ENCODE measurements at places on chromosomes 1 and 21.

GRCh38 chr1:51576923-51577322, 40.0 kb upstream of the OSBPL9 start:
- no peak for DNase-seq

GRCh38 chr1:235093013-235093695, 35.5 kb downstream of the TOMM20 start:
- no peak for DNase-seq

DNA sequence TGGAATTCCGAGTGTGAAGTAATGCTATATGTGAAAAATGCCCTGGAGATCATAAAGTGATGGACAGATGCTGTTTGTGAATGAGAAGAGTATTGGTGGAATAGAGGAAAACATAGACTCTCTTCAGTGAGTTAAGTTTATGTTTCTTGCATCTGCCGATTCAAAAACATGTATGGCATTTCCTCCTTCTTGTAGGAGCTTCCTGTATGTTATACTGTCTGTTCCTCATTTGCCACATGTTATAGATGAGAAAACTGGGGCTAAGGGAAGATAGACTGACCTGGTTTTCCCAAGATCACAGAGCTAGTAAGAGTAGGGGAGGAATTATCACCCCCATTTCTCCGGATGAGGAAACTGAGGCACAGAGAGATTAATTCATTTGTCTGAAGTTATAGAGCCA, 41.1 kb upstream of the IL20 start:
- DNase-seq = no peak

GRCh38 chr1:53600561-53600960, 138.4 kb downstream of the GLIS1 start:
- no peak for DNase-seq

- no peak for DNase-seq
These were observed 157.8 kb downstream of the SDCCAG8 start for GRCh38 chr1:243413431-243414151.

- no peak for DNase-seq
These were observed 12.4 kb downstream of the ATP1A2 start for GRCh38 chr1:160127865-160128523.

DNA sequence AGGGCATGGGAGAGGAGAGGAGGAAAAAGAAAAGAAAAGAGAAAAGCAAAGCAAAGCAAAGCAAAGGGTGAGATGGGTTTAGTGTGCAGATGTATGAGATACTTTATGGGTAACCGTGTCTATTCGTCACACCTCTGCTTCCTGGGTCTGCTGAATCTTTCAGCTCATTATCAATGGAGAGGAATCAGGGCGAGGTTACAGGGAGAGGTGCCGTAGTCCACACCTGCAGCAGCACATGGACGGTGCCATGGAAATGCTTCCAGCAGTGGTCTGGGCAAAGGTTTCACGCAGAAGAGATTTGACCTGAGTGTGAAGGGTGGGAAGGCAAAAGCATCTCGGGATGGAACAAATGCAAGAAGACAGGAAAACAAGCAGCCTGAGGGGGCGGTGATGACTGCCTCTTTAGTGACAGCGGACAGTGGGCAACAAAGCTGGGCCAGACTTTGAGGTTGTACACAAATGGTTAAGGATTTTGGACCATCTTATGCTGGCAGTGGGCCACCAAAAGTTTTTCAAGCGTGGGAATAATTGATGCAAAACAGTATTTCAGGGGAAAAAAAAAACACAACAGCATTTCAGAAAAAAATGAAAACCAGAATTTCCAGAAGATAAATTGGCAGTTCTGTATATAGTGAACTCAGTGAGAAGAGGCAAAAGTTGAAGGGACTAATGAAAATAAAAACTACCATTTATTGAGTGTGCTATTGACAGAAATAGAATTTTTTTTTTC, 19.5 kb upstream of the SRP9 start:
- DNase-seq = no peak

- peak; percentile 65 for DNase-seq
These were observed 374 bp downstream of the SH2D5 start for GRCh38 chr1:20732071-20732587.

GRCh38 chr1:37825506-37825905, 17.5 kb upstream of the YRDC start:
- no peak for DNase-seq

DNA sequence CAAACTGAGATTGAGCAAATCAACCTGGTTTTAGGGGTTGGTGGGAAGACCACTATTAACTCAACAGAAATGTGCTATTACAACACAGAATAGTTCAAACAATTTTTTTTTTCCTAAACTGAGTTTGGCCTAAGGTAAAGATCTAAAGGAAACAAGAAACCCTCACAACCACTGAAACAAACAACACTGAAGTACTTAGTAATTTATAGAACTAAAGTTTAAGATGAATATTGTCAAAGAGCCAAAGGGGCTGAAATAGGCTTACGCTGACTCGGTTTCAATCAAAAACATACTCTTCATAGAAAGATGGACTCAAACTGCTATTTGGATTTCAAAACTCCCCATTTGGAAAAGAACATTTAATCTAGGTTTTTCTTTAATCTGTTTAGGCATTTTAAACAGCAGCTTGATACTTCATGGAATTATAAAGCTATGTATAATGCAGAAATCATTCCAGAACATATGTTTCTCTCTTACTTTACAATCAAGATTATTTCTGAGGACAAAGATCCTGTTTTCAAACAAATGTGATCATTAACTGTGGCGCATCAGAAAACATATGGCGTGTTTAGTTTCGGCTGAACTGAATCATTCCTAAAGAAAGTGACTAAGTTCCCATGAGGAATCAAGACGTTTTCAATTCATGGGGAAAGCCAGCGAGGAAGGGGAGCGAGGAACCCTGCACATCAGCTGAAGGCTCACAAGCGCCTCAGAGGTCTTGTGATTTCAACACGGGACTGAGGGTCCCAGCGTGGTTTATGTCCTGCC, 62.7 kb downstream of the SYT6 start:
- DNase-seq = no peak

DNA sequence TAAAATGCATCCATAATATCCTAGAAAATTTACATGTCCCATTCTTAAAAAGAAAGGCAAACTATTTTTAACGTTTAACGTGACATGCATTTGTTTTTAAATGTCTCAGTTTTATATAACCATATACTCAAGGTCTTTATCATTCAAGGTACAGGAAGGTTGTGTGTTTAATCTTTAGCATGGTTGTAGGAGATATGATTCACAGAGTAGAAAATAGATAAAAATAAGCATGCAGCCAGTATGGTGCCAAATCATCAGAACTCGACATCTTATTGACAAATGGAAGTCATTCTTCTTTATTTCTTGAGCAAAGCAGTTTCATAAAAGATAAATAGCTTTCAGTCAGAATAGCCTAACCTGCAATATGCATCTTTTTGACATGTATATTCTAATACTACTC, 51.0 kb downstream of the SAMSN1 start:
- DNase-seq = no peak

DNA sequence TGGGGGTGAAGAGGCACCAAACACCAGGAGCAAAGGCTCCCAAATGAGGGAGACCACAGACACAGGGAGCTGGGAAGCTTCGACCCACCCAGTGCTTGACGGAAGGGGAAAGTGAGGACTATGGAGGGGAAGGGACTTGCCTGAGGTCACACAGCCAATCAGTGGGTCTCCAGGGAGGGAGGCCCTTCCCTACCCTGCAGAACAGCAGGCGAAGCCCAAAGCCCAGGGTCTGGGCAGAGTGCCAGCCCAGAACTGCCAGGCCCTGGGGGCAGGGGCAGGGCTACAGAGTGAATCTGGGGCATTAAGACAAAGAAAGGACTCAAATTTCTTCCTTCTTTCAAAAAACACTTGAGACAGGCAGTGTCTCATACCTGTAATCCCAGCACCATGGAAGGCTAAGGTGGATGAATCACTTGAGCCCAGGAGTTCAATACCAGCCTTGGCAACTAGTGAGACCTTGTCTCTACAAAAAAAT, 45.5 kb upstream of the ECE1 start:
- no peak for DNase-seq

DNA sequence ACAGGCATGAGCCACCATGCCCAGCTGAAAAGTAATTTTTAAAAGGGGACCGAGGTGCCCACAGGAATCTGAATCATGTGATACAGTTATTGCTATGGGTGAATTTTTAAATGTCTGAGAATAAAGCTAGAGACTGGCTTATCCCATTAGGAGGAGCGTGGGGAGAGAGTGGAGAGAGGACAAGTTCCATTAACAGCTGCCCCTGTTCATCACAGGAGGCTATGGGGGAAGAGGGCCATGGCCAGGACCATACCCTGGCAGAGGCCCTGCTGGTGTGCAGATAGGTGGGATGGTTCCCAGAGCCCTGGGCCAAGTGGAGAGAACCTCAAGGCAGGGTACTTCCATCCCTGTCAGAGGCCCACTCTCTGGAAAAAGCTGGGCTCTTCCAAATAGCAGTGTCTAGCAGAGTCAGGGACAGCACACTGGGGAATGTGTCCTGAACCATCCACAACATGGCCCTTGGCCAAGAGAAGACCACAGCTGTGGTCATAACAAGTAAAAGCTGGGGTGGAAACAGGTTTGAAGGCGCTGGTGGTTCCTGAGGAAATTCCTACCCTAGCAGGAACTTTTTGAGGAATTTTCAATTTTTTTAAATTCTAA, 13.7 kb upstream of the ZNF691 start:
- DNase-seq = no peak

GRCh38 chr21:28633839-28634555, 358.7 kb downstream of the LTN1 start:
- no peak for DNase-seq

DNA sequence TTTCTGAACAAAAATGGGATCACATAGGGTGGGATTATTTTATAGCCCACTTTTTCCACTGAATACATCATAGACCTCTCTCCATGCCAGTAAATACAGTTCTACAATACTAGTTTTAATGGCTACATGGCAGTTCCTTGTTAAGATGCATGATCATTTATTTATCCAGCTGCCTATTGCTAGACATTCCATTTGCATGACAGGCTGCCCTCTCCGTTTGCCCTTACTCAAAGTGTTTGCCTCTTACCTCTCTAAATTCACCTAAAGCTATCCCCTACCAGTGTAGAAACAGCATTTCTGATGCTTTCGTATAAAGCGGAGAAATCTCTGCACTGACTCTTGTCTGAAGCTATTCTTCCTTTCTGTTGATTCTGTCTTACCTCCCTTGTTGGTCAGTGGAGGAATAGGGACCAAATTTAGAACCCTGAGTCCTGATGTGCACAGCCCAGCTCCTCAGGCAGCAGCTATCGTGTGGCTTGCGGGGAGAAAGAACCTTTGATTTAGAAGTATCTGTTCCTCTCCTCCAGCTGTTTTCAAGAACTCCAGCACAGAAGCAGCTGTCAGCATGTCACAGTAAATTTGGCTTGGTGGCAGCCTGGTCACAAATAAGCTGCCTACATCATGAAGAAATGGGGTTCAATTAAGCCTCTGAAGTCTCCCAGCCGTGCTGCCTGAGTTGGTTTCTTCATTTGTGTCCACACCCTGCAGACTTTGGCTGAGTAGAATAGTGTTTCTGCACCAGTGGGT, 337.3 kb downstream of the PRDM2 start:
- DNase-seq = no peak

- DNase-seq = no peak
These were observed 13.6 kb downstream of the WDR4 start for GRCh38 chr21:42865776-42866160.

DNA sequence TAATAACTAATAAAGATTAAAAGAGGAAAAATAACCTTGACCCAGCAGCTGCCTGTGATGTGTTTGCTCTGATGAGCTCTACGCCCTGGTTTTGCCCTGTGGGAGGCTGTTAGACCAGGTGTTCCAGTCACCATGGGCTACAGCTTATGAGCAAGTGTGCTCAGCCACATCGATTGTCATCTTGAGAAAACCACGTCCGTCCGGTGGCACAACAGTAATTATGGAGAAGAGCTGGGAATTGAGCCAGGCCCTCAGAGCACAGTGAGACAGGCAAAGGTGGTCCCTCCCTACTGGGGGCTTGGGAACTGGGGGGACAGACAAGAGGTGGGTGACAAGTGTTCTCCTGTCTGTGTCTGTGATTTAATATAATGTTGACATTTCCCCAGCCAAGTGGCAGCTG, 420.5 kb downstream of the MATN1 start:
- DNase-seq = no peak

DNA sequence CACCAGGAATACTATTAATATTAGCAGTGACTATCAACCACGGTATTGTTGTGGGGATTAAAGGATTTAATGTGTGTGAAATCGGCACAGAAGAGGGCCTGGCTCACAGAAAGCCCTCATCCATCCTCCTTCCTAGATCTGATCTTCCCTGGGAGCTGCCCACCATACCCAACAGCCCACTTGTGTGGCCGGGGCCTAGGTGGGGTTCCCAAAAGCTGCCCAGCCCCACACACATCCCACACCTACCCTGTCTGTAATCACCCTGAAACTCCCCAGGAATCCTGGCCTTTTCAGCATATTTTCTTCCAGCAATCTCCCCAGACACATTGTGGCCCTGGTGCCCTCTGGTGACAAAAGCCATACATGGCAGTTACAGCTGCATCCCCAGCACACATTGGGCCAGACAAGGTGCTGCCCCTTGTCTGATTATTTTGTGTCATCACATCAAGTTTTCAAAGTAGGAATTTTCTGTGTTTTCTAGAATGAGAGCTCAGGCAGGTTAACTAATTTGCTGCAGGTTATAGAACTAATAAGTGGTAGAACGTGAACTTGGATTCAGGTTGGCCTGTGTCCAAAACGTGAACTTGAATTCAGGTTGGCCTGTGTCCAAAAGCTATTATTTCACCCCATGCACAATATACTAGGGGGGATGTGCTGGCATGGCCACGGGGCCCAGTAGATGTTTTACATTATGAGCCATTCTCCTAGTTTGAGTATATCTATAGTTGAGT, 5.3 kb upstream of the SLC6A9 start:
- peak; percentile 66 for DNase-seq

DNA sequence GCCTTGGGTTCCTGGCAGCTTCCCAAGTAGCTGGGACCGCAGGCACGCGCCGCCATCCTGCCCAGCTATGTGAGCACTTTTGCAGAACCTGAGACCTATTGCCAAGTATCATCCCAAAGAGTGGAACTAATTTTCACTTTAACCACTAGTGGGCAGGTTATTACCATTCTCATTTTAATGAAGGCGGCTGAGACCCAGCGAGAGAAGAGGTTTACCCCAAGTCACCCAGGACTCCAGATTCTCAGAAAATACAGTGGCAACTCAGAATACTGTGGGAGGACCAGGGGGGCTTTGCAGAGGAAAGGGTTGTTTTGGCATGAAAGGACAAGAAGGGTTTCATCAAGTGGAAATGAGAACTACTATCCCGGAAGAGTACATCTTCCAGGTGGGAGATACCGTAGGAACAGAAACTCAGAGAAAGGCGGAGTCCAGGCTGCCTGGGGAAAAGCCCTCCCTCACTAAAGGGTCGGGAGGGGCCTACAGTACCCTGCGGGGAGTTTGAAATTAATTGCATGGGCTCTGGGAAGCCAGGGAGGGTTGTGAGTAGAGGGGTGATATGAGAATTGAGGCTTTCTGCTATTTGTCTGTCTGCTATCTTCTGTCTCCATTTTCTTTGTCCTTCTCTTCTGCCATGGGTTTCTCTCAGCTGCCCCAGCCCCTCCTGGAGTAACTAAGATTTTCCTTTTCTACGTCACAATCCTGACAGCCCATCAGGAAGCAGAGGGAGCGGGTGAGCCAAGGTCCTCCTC, 7.2 kb upstream of the SEMA4A start:
- peak; percentile 46 for DNase-seq

GRCh38 chr1:165313903-165314302, 42.6 kb downstream of the LMX1A start:
- no peak for DNase-seq

- DNase-seq = no peak
These were observed 73.3 kb upstream of the KLHDC7A start for GRCh38 chr1:18407166-18408045.

Measured in stimulated activated CD4-positive, alpha-beta T cell treated with anti-CD3 and anti-CD28 coated beads, Interleukin-1b, Interleukin-23, amount 100 ng/mL, for 4 hours (primary cell).